ENCODE measurements at places on chromosomes 7 and 10. TPM values are rescaled to one million over a fixed set of nuclear protein-coding genes. Genes with fewer than 3 reads are reported as not detected.

GIMAP8 gene
- not detected for total RNA-seq

POMZP3 gene
- total RNA-seq: 12.6 TPM

GPRIN2 gene
- total RNA-seq: not detected

ADAM8 gene
- 2.5 TPM for total RNA-seq

DCLRE1C gene
- 7.3 TPM for total RNA-seq

SKIDA1 gene
- 1.3 TPM for total RNA-seq
